CD4-positive, alpha-beta T cell treated with Interleukin-1 beta for 1 hour (primary cell): ENCODE measurements at places on chromosomes 6 and 20.

GRCh38 chr20:55143601-55144000, 668.2 kb downstream of the DOK5 start:
- no peak for DNase-seq

DNA sequence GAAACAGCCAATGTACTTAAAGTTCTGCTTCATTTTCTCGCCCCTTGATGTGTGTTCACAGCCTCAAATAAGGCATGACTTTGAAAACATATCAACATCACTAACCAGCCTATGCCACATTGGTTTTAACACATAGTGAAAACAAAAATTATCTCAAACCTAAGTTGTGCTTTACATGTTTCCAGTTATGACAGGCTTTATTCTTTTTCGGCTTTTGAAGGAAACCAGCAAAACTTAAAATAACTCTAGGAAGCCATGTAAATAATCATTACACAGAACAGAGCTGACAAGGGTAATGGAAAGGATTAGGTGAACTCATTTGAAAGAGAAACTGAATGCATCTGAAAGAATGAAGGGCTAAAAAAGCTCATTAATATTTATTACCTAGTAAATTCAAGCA, 42.1 kb downstream of the BMP5 start:
- no peak for DNase-seq

DNA sequence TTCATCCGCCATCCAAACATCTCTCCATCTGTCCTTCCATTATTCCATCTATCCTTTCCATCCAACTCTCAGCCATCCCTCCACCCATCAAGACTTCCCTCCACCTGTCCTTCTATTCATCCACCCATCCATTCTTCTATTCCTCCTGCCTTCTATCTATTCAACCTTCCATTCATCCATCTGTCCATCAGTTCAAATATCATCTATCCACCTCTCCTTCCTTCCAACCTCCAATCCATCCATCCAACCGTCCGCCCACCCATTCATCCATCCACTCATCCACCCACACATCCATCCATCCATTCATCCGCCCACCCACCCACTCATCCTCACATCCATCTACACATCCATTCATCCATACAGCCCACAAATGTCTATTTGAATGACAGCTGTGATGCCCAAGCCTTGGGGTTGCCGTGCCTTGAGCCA, 132.1 kb downstream of the CEBPB start:
- no peak for DNase-seq

DNA sequence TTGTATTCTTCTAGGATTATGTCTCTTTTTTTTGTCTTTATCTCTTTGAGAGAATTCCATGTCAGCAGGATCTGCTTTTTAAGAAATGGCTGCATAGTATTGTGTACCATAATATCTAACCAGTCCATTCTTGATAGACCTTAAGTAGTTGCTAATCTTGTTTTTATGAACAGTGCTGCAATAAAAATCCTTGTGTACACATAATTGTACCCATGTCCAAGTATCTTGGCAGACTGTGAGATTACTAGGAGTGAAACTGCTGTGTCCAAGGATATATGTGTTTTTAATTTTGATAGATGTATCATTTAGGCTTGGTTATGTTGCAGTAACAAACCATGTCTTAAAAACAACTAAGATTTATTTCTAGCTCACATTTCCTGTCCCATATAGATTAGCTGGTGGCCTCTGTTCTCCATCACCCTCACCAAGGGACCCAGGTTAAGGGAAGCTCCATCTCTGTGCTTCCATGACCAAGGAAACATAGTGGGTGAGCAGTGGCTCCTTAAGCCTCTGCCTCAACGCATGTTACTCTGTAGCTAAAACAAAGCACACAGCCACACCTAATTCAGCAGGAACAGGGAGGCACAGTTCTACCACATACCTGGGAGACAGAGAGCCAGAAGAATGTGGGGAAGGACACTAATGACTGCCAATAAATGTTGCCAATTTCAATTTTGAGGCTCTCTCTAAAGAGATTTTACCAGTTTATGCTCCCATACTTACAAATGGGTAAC, 12.1 kb upstream of the SUMO4 start:
- no peak for DNase-seq

GRCh38 chr6:37103169-37104039, 66.5 kb upstream of the PIM1 start:
- peak; percentile 7 for DNase-seq

GRCh38 chr6:126967296-126968005, 151.0 kb upstream of the RSPO3 start:
- DNase-seq: no peak

DNA sequence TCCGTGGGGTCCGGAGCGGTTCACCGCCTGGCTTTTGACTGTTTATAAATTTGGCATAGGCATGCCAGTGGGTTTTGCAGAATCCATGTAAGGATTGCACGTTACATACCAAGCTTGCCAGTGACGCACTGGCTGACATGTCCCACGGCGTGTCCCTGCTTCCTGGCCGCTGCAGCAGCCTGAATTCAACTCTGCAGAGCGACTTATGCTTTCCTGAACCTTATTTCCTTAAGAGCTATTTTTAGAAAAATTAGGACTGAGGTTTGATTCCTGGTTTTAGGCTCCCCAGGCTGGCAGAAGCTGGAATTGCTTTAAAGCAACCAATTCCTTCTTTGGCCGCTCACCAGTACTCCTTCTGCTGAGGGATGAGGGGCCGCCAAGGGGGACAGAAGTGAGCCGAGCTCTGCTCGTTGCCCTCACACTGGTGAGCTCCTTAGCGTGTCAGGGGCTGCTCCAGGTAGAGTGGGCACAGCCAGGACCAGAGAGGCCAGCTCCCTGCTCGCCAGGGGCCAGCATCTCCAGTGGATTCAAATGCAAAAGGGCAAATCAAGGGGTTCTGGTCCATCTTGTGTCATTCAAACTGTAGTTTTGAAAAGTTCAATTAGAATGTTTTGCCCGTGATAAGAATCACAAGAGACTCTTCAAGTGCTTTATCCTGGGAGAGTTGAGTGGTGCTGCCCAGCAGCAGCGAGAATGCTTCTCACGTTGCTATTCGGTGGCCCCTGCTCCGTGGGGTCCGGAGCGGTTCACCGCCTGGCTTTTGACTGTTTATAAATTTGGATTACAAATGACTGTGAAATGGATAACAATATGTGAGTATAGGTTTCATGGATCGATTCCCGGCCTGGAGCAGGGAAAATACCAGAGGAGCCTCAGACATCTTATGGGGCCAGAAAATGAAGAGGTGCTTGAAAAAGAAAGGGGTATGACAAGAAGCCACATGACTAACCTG, 17.5 kb upstream of the IRF4 start:
- no peak for DNase-seq

DNA sequence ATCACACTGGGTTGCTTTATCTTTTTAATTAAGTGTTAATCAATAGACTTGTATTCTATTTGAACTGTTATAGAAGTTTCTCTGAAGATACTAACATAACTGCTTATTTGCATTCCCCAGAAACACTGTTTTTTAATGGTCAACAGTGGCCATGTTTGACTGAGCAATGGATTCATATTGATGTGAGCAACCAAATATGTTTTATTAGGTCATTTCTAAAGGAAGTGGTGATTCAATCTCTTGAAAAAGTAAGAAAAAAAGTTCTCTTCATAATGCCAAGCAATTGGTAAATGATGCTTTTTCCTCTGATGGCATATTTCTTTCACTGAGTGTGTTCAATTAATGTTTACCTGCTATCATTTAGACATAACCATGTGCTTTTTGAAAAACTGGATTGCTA, 593.0 kb upstream of the CITED2 start:
- no peak for DNase-seq

GRCh38 chr20:37895166-37895565, 7.8 kb upstream of the VSTM2L start:
- DNase-seq: no peak

DNA sequence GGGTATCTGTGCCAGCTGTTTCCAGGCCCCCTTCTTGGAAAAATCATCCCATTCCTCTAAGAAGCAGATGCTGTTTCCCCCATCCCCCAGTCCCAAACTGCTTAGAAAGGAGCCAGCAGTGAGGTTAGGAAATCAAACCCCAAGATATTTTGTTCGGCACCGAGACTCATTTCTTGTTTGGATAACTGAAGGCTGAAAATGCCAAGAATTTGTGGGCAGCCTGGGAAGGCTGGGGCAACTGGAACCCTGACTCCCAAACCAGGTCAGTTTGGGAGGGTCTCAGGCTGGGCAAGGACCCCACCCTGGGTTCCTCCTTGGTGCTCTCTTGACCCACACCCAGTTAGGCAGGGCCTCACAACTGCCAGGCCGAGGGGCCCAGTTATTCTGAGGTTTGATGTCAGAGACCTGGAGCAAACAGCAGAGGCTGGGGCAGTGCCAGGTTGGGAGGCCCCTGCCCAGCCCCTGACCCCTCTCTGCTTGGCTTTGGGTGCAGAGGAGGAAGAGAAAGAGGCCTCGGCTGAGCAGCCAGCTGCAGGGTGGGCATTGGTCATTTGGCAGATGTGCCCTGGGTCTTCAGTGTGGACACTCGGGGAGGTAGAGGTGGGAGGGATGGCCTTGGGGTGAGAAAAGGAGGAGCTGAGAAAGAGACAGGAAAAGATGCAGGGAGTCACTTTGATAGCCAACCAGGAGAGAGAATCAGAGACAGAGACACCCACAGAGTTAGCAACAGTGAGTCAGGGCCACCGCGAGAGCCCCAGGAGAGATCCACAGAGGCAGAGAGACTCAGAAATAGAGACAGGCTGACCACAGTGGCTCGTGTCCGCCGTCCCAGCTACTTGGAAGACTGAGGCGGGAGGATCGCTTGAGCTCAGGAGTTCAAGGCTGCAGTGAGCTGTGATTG, 5.0 kb downstream of the ANGPT4 start:
- no peak for DNase-seq

GRCh38 chr20:62823688-62824475, 7.0 kb downstream of the COL9A3 start:
- DNase-seq: no peak

GRCh38 chr6:47116606-47117005, 74.5 kb upstream of the ADGRF1 start:
- DNase-seq: no peak

DNA sequence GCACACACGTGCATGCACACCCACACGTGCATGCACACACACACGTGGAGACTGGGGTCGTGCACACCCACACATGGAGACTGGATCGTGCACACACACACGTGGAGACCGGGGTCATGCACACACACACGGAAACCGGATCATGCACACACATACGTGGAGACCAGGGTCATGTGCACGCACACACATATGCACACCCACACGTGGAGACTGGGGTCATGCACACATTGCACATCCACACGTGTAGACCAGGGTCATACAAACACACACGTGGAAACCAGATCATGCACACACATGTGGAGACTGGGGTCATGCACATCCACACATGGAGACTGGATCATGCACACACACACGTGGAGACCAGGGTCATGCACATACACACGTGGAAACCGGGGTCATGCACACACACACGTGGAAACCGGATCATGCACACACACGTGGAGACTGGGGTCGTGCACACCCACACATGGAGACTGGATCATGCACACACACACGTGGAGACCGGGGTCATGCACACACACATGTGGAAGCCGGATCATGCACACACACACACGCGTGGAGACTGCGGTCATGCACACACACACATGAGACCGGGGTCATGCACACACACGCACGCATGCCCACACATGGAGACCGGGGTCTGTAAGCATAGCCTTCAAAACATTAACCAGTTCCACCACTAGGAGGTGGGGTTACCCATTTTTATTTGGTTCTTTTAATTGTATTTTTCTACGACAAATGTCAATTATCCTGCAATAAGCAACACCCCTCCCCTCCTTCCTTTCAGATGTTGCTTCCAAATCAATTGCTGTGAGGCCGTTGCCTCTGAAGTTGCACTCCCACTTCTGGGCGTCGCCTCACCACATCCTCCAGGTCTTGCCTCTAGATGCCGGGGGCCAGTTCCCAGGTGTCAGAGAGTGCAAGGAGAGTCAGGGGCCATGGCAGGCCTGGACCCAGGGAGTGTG, 95.8 kb downstream of the TMEM242 start:
- DNase-seq: peak; percentile 32

GRCh38 chr6:158009935-158010585, 28.4 kb downstream of the SYNJ2 start:
- DNase-seq: no peak

DNA sequence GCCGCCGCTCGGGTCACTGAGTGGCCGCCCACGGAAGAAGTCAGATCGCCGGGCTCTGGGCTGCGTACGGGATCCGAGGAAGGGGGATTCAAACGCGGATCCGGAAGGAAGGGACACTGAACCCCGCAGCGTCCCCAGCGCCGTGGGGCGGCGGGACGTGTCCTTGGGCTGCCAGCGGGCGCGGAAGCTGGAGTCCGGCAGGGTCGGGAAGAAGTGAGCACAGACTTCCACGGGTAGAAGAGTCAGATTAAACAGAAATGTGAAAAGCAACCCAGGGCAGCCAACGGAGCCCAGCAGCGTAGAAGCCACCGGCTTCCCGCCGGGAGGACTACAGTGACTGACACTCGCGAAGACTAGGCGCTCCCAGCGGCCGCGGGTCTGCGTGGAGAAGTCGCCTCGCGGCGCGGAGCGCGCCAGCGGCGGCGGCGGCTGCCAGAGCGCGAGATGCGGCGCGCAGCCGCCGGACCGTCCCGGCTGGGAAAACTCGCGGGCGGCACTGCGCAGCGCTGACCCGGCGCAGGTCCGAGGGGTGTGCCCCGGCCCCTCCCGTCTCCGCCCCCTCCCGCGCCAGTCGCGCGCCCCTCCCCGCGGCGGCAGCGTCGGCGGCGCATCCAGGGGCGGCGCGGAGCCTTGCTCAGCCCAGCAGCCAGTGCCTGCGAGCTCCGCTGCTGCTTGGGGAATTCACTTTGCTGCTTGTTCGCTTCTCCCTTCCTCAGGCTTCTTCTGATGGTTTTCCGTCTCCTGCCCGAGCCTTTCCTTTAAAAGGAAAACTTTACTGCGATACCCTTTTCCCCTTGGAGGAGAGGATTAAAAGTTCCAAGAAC, at the start of gene SAMD5:
Gene SAMD5 (plus strand): TSS at position 649 of the 824 bp plus-strand sequence. CDS start 239 bp downstream, outside the sequence.
- no peak for DNase-seq

GRCh38 chr20:42181064-42181463, 562.9 kb upstream of the CHD6 start:
- no peak for DNase-seq

- no peak for DNase-seq
Measured at GRCh38 chr6:131038597-131039344, 24.3 kb downstream of the EPB41L2 start.

- no peak for DNase-seq
Measured at GRCh38 chr6:43772681-43773049, 2.7 kb downstream of the VEGFA start.

- no peak for DNase-seq
Measured at GRCh38 chr6:108435391-108435790, 125.3 kb upstream of the FOXO3 start.

GRCh38 chr6:126667071-126667470, 327.2 kb downstream of the CENPW start:
- no peak for DNase-seq

DNA sequence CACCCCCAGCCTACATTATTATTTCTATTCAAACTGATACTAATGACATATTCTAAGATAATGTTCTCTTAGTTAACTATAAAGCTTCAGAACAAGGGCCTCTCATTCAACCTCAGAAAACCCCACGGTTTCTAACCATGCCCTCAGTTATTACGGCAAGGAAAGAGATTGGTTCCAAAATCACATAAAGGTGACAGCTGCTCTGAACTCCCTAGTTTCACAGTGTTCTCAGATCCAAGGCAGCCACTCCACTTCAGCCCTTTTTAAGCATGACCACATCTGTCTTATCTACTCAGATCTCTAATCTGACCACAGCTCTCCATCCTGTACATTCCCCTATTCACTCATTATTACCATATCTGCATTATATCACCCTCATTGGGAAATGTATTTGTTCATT, 98.8 kb upstream of the CEP85L start:
- no peak for DNase-seq
